ENCODE measurements at places on chromosomes 2 and 18.

GRCh38 chr2:196750291-196750923 lies 49.1 kb downstream of the GTF3C3 start:
- DNase-seq: no peak

DNA sequence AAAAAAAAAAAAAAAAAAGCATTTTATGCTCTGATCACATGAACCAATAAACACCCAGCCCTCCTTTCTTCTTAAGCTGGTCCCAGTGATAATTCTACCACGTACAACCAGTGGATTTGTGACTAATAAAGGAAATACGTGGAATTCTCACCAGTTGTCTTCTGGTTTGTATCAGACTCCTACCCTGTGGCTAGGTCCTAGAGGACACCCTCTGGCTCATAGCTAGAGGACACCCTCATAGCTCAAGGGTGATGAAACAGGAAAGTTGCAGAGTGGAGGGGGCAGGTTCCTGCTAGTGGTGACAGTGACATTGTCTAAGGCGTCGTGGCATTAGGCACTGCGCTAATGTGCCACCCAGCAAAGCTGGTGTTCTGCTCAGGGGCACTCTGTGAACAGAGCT lies 167.8 kb downstream of the BCL11A start:
- DNase-seq: peak; percentile 82

GRCh38 chr18:32907648-32908423 lies 135.0 kb upstream of the KLHL14 start:
- no peak for DNase-seq

DNA sequence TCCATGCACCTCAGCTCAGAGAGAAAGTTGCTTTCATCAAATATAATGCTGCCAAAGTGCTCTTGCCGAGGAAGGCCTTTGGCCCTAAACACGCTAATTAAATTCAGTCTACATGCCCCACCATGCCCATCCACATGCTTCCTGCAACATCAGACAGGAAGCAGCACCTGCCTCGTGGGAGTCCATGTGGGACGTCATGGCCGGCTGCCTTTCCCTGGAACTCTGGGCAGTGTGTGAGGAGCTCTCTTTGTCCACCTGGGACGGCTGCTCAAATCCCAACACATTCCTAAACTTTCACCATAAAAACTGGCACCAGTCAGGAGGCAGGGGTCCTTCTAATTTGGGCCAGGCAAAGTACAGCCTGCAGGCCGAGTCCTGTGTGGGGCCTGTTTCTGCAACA lies 23.1 kb downstream of the FAM178B start:
- DNase-seq: no peak

DNA sequence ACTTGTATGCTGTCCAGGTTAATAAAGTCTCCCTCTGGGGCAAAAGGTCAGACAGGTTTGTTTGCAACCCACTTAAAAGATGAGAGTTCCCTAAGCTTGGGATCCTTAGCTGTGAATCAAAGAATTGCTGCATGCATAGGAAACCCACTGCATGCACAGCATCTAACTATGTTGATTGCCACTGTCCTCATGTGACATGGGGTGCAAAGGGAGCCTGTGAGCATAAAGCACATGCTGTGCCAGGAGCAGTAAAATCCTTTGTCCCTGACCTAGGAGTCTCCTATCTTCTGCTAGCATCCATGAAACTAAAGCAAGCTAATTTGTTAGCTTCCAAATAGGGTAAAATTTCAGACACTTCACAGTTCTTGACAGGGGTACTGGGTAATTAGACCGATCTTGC lies 13.8 kb downstream of the METTL4 start:
- no peak for DNase-seq

GRCh38 chr2:47217277-47217676 lies 62.2 kb upstream of the STPG4 start:
- DNase-seq: no peak

GRCh38 chr18:44592639-44593038 lies 88.0 kb upstream of the SETBP1 start:
- no peak for DNase-seq

GRCh38 chr2:234492717-234493485 lies 4.0 kb downstream of the ARL4C start:
- no peak for DNase-seq

DNA sequence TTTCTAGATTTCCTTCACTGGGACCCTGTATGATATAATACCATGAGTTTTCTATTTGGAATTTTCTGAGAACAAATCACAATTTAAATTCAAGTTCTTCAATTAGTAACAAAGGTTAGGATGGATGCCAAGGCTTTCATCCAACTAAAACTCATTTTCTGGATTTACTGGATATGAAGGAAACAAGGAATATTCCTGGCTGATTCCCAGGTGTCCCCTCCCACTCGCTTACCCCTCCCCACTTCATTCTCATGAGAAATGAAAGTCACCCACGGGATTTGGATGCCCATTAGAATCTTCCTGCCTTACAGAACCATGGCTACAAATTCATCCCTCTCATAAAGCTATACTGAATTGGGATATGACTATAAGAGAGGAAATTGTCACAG lies 40.0 kb downstream of the RNU4ATAC start:
- no peak for DNase-seq

DNA sequence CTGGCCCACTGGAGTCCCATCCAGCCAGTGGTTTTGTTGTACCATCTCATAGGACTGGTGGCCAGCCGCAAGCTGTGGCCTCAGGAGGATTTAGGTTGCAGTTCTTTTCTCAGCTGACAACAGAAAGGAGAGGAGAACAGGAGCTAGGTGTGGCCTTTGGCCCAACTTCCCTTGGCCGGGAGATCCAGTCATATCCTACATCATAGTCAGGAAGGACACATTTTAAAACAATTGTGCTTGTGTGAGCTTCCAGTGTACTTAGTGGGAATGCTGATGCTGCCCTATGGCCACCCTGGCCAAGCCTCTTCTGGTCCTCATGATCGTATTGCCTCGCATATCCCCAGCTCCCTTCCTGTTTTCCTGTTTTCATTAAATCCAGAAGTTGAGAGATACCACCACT lies 98.1 kb downstream of the WDSUB1 start:
- DNase-seq: no peak

- no peak for DNase-seq
Measured at GRCh38 chr18:7743256-7743655, 176.1 kb downstream of the PTPRM start.

- DNase-seq: no peak
Measured at GRCh38 chr2:63488118-63488713, 100.1 kb downstream of the WDPCP start.

GRCh38 chr18:58937071-58937886 lies 72.6 kb downstream of the ZNF532 start:
- DNase-seq: peak; percentile 59

DNA sequence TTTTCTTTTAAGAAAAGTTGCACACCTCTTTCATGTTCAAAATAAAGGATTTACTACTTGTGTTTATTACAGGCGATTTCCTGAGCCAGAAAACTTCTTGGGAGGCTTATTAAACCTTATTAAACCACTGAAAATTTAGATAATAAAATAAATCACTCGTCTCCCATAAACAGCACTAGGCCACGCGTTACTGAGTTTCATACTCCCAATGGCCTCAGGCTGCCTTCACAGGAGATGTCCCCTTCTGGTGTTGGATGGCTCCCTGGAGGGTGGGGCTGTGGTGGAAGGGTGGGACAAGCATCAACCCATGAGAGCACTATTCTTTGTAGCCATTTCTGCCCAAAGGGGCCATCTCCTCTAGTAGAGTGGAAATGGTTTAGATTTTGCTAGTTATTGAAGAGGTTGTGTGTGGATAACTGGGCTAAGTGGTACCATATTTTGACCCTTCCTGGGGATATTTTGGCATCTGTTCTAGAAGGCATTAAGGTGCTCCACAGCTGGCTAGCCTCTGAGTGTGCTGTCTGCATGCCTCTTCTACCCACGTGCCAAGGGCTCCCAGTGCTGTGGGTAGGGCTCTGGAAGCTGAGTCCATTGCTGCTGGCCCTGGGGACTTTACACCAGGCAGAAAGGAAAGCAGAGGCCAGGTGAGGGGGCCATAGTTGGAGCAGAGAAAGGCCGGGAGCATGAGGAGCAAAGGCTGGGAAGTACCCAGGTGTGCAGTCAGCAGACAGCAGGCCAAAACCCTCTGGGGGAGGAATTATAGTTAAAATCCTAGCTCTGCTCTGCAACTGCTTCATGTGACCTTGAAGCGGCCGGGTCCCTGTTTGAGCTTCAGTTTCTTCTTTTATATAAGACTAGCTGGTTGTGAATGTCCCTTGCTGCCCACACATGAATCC lies 121.7 kb upstream of the SMAD2 start:
- peak; percentile 35 for DNase-seq

DNA sequence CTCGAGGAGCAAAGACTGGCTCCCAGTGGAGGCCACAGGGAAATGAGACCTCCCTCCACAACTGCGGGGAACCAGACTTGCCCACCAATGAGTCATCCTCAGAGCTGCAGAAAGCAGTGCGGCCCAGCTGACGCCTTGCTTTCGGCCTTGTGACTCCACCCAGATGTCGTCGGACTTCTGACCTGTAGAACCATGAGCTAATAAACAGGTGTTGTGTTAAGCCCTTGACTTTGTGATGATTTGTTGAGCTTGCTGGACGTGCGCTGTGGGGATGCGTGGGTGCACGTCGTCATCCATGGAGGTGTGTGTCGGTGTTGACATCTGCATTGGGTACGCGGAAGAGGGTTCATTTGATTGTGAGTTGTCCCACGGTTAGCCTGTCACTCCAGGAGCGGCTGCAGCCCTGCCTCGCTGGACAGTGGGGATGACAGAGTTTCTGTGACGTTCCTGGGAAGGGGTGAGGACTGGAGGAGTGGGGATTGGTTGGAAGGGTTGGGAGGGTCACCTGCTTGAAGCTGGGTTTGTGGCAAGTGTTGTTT lies 154.1 kb downstream of the SH3BP4 start:
- DNase-seq: no peak

DNA sequence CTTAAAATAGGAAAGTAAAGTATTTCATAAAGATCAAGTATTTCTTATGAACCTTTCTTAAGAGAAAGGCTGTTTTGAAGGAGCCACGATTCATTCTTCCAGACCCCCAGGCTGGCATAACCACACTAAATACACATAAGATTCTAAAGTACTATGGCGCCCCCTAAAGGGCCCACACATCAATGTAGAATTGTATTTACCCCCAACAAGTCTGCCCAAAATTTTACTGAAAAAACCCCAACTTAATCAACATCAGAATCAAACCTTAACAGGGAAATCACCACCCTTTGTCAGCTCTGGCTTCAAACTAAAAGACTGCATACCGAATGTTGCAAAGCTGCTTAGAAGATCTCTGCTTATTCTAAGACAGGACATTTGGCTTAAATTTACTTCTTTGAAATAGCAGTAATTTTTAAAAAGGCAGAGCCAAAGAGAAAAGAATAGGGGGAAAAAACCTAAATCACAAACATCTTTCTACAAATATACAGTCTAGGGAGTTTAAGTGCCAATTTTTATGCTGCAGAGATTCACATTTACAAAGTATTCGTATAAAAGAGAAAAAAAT lies 20.4 kb upstream of the BCL2 start:
- DNase-seq: no peak

GRCh38 chr2:17518212-17519154 lies at the start of gene RAD51AP2:
RAD51AP2 (minus strand) TSS chr2:17518440; CDS start chr2:17518415, 25 bp downstream.
- peak; percentile 33 for DNase-seq

DNA sequence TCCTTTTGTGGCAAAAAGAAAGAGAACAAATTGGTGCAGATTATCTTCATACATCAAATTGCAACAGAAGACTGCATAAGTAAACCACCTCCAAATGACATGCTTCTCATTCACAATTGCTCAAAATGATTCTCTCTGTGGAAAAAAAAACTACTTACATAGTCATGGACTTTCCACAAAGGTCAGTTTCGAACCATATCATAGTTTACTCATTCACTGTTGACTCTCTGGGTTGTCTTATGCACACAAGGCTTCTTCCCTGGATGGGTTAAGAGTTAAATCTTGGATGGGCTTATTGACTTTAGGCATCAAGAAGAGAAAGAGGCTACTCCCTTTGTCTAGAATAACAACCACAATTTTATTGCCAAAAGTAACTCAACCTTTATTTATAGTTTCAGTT lies 91.3 kb upstream of the RAB27B start:
- DNase-seq: no peak

DNA sequence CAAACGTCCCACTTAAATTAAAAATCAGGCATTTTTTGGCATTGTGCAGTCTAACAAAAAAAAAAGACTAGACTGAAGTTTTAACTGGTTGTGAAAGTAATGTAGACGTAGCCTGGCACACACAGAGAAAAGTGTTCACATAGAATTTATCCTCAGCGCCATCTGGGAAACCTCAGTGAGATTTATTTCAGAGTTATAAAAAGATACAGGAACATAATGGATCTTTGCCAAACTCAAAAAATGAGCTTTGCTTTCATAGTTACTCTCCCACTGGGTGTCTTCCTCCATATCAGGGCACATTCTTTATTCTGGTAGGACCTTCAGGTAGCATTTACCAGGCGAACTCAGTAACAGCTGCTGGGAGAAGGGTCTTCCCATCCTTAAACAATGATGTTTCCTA lies 532.4 kb upstream of the SALL3 start:
- no peak for DNase-seq

GRCh38 chr2:54029721-54030395 lies 59.1 kb upstream of the PSME4 start:
- no peak for DNase-seq

- no peak for DNase-seq
Measured at GRCh38 chr2:100352521-100352920, 30.2 kb upstream of the LONRF2 start.

DNA sequence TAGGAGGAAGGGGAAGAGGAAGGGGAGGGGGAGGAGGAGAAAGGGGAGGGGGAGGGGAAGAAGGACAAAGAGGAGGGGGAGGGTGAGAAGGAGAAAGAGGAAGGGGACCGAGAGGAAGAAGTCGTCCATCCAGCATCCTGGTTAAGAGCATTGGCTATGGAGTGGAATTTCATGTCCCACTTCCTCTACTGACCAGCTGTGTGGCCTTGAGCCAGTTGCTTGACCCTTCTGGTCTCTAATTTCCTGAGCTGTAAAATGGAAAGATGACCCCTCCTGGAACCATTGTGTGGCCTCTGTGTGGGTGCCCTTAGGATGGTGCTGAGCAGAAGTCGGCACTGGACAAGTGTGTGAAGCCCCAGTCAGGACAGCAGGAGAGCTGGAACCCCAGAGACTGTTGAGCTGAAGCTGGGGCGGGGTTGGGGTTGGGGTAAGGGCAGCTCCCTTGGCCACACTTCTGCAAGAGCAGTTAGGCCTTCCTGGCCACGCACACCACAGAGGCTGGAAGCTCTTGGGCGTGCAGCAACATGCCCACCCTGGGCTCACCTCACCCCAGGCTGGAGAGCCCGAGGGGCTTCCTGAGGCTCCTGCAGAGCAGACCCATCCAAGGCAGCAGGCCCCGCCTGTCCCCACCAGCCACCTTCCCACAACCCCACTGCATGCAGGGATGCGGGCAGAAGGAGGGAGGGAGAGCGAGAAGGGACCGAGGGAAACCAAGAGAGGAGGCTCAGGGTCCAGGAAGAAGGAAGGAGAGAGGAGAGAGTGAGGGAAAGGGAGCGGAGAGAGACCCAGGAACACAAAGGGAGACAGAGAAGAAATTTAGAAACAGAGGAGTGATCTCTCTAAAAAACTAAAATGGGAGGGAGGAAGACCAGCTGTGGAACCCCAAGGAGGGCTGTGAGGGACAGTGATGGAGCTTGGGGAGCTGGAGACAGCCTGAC lies 16.2 kb downstream of the ADRA2B start:
- no peak for DNase-seq

DNA sequence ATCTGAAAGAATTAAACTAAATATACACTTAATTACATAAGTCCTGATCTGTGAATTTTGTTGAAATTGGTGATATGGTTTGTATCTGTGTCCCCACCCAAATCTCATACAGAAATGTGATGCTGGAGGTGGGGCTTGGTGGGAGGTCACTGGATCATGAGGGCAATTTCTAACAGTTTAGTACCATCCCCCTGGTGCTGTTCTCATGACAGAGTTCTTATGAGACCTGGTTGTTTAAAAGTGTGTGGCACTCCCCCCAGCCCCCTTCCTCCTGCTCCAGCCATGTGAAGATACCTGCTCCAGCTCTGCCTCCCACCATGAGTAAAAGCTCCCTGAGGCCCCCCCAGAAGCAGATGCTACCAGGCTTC lies 18.7 kb downstream of the FEZ2 start:
- DNase-seq: no peak
